GM10248 (cell line): ENCODE measurements at places on chromosomes 7 and 10.

GRCh38 chr10:106338486-106338885 lies 826.0 kb downstream of the SORCS1 start:
- DNase-seq, result no peak

GRCh38 chr10:50882540-50882983 lies 2.9 kb downstream of the A1CF start:
- DNase-seq, result no peak

DNA sequence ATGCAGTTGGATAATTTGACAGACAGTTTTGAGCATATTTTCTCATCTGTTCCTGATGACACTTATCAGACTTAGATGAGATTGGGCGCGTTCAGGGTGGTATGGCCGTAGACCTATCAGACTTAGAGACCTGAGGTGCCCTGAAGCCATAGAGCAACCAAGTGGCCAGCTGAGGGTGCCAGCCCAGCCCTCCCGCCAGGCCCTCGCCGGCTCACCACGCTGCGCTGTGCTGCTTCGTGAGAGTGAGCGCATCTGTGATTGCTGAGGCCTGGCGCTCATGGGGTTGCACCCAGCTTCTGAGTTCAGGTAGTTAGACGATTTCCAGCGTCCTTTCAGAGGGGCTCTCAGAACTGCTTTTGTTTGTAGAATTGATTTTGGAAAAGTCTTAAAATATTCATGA lies 10.2 kb downstream of the FBH1 start:
- DNase-seq, result no peak

GRCh38 chr10:29794776-29795611 lies 160.2 kb upstream of the SVIL start:
- DNase-seq, result no peak

DNA sequence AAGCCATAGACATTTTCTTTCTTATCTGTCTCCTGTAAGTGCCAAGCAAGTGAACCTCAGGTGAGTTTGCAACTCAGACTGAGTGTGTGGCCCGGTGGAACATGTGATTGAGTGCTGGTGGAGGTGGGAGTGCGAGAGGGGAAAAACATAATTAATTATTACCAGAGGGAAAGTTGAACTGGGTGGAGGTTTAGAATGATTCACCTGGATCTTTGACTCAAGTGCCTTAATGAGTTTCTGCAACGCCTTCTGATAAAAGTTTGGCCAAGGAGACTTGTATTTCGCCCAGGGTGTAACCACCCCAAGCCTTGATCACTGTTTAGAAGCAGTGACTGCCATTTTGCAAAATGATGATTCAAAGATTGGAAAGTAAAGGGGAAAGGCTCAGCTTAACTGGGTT lies 513.9 kb downstream of the GATA3 start:
- no peak for DNase-seq

DNA sequence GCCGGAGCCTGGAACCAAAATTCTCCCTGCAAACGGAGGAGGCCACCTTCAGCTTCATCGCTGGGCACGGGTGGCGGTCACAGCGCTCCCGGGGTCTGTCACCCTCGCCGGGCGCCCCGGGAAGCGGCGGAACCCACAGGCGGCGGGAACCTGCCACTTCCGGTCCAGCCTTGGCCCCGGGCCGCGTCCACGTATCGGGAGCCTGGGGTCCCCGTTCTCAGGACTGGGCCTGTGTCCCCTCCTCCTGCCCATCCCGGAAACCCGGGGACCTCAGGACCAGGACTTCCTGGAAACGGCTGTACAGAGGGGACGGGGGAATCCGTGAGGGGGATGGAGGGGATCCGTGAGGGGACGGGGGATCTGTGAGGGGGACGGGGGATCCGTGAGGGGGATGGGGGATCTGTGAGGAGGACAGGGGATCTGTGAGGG lies 25.4 kb downstream of the PDGFA start:
- DNase-seq, result peak; percentile 84

DNA sequence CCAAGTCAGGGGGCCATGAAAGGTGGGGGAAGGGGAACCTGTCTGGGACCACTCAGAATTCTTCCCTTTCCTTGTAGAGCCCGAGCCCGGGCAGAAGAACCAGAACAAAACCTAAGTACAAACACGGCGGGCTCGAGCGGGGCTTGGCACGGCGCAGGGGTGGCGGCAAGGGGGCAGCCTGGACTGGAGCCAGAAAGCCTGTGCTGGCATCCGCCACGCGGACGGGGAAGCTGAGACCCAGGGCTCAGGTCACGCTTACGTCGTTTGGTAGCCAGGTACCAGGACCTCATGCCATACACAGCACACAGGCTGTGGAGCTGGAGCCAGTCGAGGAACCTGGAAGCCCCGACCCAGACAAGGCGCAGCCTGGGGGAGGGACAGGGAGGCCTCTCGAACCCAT lies 6.6 kb upstream of the GPER1 start:
- DNase-seq, result no peak

- DNase-seq, result no peak
These were observed 136.4 kb downstream of the CD36 start for GRCh38 chr7:80774843-80775242.

GRCh38 chr10:59622320-59623132 lies 87.1 kb downstream of the SLC16A9 start:
- DNase-seq, result peak; percentile 41

DNA sequence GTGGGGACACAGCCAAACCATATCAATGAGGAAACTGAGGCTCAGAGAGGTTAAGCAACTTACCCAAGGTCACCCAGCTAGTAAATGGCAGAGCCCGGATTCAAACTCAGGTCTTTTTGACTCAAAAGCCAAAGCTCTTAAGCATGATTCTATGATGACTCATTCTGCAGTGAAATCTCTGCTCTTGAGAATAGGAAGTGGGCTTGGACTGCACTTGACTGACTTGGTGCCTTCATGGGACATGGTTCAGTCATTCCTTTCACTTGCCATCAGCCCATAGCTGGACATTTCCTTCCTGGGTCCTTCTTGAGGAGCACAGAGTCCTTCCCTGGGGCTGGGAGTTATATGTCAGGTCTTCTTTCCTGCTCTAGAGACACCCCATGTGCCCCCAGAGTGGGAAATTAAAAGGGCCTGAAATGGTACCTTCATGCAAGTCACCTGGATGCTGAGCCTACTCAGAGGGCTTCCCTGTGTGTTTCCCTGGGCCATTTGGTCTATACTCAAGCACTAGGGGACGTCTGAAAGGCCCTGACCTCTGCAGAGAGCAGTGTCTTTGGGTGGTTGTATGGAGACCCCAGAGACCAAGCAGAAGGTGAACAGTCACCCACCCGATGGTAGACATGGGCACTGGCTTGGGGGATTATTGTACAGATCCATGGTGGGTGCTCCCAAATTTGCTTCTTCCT lies 62.4 kb upstream of the SDK1 start:
- DNase-seq, result no peak

GRCh38 chr7:133650487-133651300 lies 397.8 kb downstream of the EXOC4 start:
- DNase-seq, result no peak

DNA sequence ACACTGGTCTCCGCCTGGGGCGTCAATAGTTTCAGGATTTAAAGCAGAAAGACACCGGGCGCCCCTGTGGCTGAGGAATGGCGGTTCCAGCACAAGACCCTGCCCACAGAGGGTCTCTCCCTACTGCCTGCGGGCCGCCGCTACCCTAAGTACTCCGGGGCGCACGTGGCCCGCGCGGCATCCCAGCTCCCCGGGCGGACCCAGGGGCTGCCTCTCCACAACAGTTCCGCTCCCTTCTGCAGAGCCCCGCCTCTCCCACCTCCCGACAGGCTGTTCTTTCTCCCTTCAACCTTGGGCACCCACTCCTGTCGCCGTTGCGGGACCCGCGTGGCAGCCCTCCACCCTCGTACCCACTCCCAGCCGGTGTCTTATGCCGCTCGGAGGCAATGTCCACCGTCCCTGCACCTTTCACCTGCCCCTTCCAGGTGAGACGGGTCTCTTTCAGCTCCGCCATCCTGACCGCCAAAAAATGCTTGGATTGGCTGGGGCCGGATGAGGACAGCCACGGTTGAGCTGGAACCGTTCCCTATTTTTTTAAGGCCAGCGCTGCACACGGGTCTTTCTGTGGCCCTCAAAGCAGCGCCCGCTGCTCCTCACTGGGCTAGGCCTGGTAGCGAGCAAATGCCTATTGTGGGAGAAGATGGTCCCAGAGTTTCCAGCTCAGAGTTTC lies 1.6 kb upstream of the NKX2-3 start:
- peak; percentile 23 for DNase-seq

DNA sequence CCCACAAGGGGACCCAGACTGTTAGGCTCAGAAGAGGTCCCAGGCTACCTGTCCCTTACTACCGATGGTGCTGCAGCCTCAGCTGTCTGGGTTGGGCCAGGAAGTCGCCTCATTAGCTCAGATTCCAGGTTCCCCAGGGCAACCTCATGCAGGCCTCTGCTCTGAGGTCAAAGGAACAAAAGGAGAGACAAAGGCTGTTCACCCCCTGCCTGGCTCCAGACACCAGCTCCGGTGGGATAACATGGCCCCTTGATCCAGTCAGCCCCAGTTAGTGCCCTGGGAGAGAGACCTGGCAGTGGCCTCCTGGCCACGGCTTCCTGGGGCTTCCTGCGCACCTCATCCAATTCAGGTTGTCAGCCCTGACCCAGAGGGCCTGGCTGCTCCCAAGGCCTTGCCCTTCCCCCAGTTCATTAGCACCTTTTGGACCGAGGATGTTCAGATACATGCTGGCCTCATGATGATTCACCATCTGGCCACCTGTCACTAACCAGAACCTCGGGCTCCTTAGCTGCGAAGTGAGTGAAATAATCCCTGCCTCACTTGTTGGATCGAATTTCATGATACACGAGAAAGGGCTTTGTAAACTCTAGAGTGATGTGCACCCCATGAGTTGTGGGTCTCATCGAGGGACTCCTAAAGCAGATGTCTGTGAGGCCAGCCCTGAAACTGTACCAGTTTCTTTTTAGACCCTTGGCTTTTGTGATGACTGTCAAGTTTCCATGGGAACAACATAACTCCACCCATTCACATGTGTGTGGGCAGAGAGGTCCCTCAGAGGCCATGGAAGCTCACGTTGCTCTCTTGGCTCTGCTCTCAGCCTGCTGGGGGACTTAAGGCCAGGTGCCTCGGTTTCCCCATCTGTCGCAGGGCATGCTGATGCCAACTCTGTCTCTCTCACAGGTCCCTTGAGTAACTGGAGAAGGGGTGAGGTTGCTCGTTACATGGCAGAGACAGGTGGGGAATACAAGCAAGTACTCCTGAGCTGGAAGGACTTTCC lies 79.5 kb upstream of the PCBD1 start:
- DNase-seq, result peak; percentile 72

GRCh38 chr10:128058106-128058749 lies 68.0 kb downstream of the MKI67 start:
- DNase-seq, result no peak

GRCh38 chr10:6162589-6163356 lies 40.0 kb upstream of the PFKFB3 start:
- no peak for DNase-seq

GRCh38 chr7:832167-832967 lies at the start of gene SUN1:
Gene SUN1 (plus strand): TSS chr7:832476. CDS start chr7:832525, 49 bp downstream.
- peak; percentile 63 for DNase-seq

GRCh38 chr7:2030475-2031450 lies 202.0 kb downstream of the MAD1L1 start:
- no peak for DNase-seq

- no peak for DNase-seq
These were observed 210.1 kb upstream of the KCTD7 start for GRCh38 chr7:66418537-66418936.

GRCh38 chr7:42315631-42316030 lies 78.6 kb upstream of the GLI3 start:
- no peak for DNase-seq

- no peak for DNase-seq
These were observed 132.4 kb downstream of the FAM53B start for GRCh38 chr10:124611738-124612137.

DNA sequence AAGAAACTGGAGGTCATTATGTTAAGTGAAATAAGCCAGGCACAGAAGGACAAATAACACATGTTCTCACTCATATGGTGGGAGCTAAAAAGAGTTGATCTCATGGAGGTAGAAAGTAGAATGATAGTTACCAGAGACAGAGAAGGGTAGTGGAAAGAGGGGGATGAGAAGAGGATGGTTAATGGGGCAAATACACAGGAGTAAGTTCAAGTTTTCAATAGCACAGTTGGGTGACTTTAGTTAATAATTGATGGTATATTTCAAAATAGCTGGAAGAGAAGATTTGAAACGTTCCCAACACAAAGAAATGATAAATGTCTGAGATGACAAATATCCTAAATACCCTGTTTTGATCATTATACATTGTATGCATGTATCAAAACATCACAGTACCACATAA lies 261.8 kb downstream of the THSD7A start:
- no peak for DNase-seq

GRCh38 chr10:77264107-77264506 lies 373.5 kb downstream of the KCNMA1 start:
- peak; percentile 22 for DNase-seq

DNA sequence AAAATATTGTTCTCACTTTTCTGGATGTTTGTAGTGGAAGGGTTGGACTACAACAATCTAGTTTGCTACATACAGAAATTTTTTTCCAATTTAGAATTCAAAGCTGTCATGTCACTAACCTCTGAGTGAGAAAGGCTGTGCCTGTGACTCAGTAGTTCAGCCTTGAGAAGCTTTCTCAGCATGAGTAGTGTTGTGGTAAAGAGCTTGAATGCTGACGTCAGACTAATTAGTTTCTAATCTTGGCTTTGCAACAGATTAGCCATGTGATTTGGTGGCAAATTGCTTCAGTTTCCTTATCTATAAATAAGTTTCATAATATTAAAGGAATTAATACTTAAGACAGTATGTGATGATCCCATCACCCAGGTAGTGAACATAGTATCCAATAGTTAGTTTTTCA lies 83.8 kb downstream of the ABCA13 start:
- no peak for DNase-seq

- no peak for DNase-seq
These were observed 98.1 kb downstream of the MICALL2 start for GRCh38 chr7:1361016-1361755.

DNA sequence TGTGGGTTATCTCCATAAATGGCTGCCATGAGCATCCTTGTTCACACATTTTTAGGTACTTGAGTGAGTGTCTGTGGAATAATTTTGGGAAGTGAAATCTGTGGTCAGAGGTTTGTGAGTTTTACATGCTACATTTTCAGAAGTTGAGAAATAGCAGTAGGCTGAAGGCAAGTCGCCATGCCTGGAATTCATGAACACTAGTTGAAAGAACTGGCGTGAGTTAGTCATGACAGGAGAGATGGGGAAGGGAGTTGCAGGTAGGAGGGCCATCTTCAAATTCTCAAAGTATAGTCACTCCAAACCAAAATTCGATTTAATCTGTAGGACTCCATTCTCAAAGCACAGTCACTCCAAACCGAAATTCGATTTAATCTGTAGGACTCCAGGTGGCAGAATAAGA lies 89.6 kb downstream of the EGFR start:
- DNase-seq, result no peak

- DNase-seq, result no peak
These were observed 29.9 kb downstream of the ADCYAP1R1 start for GRCh38 chr7:31082017-31082416.
